ENCODE measurements at places on chromosomes 4 and X. TPM values are rescaled to one million over a fixed set of nuclear protein-coding genes. Genes with fewer than 3 reads are reported as not detected.

- DNase-seq: no peak
Measured at GRCh38 chrX:115958687-115959359, 211.7 kb upstream of the AGTR2 start.

Gene USP17L26
- not detected for total RNA-seq

Gene TRPC3
- 0.25 TPM for total RNA-seq

GRCh38 chrX:154981116-154981411, 41.5 kb downstream of the F8 start:
- DNase-seq: no peak

GRCh38 chr4:183468210-183469095, 24.0 kb downstream of the CDKN2AIP start:
- DNase-seq: no peak

Gene SSX2
- not detected for total RNA-seq

DNA sequence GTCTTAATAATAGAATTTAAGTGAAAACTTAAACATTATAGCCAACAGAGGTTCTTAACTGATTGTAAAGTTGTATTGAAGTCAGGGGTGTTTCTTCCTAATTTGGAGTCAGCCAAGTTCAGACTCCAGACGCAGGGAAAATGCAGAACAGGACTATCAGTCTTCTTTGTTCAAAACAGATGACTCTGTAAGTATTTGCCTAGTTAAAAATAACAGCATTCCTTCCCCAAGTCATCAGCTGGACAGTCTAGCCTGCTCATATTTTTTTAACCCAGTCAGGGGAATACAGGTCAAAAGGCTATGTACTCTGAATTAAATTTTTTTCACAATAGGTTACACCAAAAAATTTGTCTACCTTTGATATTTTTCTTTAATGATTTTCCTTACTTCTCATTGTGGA, 73.8 kb upstream of the DCLK2 start:
- no peak for DNase-seq

GRCh38 chr4:115687052-115687755, 573.8 kb upstream of the NDST4 start:
- DNase-seq: no peak

Gene USP51
- 1.5 TPM for total RNA-seq

Measured in left ventricle myocardium superior (tissue), 1 donor.